ENCODE measurements at places on chromosomes 2 and 18. TPM values are rescaled to one million over a fixed set of nuclear protein-coding genes. Genes with fewer than 3 reads are reported as not detected.

The GPR45 gene
- not detected for total RNA-seq

The TRIM43 gene
- not detected for total RNA-seq

The ABCB11 gene
- not detected for total RNA-seq

- no peaks in the 10 kb centered on the region for H3K27me3 ChIP-seq
- H3K4me3 ChIP-seq = no peak overlapping the region
- H3K4me1 ChIP-seq = no peaks in the 10 kb centered on the region
- DNase-seq = no peak
These were observed 15.2 kb downstream of the M1AP start for GRCh38 chr2:74632939-74633312.

DNA sequence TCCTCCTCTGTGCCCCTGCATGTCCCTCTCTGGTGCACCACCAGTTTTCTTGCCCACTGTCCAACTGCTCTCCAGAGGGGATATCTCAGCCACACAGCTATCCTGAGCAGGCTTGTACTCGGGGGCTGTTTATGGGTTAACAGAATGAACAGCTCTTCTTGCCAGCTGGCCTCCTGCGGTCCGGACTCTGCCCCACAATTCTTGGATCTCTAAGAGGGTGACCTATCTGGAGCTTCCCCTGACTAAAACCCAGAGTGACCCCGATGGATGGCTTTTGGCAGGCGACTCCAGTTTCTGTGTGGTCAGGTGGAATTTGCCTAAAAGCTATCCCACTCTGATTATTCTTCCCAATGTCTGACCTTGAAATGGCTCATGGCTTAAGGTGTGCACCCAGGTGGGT lies 9.1 kb downstream of the SOWAHC start:
- peaks cover 37% of the 10 kb centered on the region for H3K27me3 ChIP-seq
- DNase-seq = no peak
- H3K4me3 ChIP-seq = no peak overlapping the region

DNA sequence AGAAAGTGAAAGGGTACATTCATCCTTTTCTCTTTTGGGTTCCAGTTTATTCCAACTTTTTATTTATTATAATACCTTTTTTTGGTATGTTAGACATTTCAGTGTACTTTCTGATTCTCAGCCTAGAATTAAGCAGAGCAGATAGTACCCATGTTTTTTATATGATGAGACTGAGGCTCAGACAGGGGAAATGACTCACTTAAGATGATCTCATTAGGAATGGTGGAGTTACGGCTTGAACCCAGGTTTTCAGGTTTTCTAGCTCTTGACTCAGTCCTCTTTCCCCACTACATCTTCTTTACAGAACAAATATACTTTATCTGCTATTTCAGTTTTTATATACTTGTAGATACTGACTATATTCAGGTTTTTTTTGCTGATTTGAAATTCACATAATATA lies 51.7 kb upstream of the OTX1 start:
- no peaks in the 10 kb centered on the region for H3K4me1 ChIP-seq
- H3K27ac ChIP-seq = no peak overlapping the region
- H3K4me3 ChIP-seq = no peak overlapping the region
- peaks cover 11% of the 10 kb centered on the region for H3K36me3 ChIP-seq
- H3K27me3 ChIP-seq = no peaks in the 10 kb centered on the region

Measured in activated naive CD8-positive, alpha-beta T cell treated with anti-CD3 and anti-CD28 coated beads for 36 hours (primary cell).